ENCODE measurements at places on chromosomes 5 and 9. TPM values are rescaled to one million over a fixed set of nuclear protein-coding genes. Genes with fewer than 3 reads are reported as not detected.

ADAMTSL2 gene
- 0.16 TPM for total RNA-seq

SREK1 gene
- total RNA-seq: 63.1 TPM

RNF180 gene
- total RNA-seq: 11.3 TPM

SPAG8 gene
- total RNA-seq: 0.53 TPM

PLCXD3 gene
- total RNA-seq: 0.18 TPM

AMBP gene
- not detected for total RNA-seq

RAB3C gene
- total RNA-seq: 0.24 TPM

PCDHB8 gene
- 0.68 TPM for total RNA-seq

GFI1B gene
- not detected for total RNA-seq

COL15A1 gene
- total RNA-seq: 10.5 TPM

ENHO gene
- 1.8 TPM for total RNA-seq

FREM1 gene
- 2.0 TPM for total RNA-seq

TLX3 gene
- total RNA-seq: not detected

ABCA2 gene
- total RNA-seq: 10.4 TPM

WNT8A gene
- not detected for total RNA-seq

DND1 gene
- 3.5 TPM for total RNA-seq

C9orf153 gene
- total RNA-seq: 7.6 TPM

RACK1 gene
- 4,346 TPM for total RNA-seq

MEIKIN gene
- total RNA-seq: not detected

ARL10 gene
- total RNA-seq: 29.6 TPM

CDO1 gene
- total RNA-seq: 3.1 TPM

SHC3 gene
- 1.7 TPM for total RNA-seq

SLC36A1 gene
- total RNA-seq: 7.4 TPM

UIMC1 gene
- total RNA-seq: 25.8 TPM

HTR1A gene
- not detected for total RNA-seq

All from suprapubic skin (tissue), 4 donors.